ENCODE measurements at places on chromosomes 7 and 10.

DNA sequence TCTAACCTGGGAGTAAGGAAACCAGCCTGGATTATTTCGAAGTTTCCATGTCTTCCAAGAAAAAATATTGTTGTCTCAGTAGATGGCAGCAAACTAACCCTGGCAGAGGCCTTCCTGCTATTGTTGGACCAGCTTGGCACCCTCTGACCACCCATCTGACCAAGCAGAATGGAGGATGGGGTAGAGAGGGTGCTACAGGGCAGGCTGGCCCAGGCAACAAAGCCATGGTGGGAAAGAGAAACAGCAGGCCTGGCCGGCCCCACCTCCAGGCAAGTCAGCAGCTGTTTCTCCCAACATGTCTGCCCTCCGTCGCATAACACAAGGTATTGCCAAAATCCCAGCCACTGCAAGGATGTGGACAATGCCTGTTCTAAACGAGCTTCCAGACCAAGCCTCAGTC is 95.0 kb downstream of the FAM53B start:
- DNase-seq: no peak

GRCh38 chr10:131682271-131682962 is 218.4 kb upstream of the PPP2R2D start:
- no peak for DNase-seq

DNA sequence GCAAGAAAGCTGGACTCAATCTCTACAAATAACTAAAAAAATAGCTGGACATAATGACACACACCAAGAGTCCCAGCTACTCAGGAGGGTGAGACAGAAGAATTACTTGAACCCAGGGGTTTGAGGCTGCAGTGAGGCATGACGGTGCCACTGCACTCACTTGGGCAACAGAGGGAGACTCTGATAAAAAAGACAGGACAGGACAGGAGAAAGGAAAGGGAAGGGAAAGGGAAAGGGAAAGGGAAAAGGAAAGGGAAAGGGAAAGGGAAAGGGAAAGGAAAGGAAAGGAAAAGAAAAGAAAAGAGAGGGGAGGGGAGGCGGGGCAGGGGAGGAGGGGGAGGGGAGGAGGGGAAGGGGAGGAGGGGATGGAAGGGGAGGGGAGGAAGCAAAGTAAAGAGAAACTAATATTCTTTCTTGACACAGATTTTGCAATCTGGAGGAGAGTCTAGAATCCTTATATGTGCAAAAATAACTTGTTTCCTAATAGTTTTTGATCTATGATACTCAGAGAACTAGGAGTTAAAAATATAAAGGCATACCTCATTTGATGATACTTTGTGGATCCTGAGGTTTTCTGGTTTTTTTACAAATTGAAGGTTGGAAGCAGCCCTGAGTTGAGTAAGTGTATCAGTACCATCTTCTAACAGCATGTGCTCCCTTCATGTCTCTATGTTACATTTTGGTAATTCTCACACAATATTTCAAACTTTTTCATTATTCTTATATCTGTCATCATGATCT is 8.0 kb downstream of the SAR1A start:
- no peak for DNase-seq

- DNase-seq: peak; percentile 3
Observed at GRCh38 chr10:70093335-70093944, 39.2 kb downstream of the AIFM2 start.

DNA sequence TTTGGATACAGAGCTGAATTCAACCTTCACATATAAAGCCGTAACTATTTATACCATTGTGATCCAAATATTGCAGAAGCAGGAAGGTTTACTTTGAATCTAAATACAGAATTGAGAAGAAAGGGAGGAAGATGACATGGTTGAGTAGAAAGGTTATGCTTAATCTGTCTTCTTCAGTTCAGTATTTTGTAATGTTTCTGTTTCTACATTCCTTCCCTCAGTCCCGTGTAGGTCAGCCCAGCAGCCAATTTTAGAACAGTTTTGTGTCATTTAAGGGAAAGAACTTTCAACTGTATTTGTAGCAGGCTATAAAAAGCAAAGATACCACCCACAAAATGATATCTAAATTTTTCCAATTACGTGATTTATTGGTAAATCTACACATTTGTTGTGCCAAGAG is 97.4 kb downstream of the CPED1 start:
- no peak for DNase-seq

Data from Kasumi-1 (cell line).